ENCODE measurements at places on chromosomes 4 and X. TPM values are rescaled to one million over a fixed set of nuclear protein-coding genes. Genes with fewer than 3 reads are reported as not detected.

GRCh38 chrX:134551376-134552048 lies 91.5 kb downstream of the HPRT1 start:
- no peak for DNase-seq

DNA sequence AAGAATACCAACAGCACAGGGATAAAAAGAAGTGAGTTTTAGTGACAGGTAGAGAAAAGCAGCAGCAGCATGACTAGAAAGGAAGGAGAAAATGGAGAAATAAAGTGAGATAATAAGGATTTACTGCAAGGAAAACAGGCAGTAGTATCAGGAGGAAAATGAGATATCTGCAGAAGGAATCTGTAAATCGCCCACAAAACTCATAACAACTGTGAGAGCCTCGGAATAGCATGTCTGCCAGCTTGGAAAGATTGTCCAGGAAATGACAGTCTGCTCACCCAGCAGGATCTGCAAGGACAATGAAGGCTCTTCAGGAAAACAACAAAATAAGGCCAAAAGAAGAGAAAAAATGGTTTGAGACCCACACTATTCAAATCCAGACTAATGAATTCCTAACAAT lies 47.4 kb downstream of the CXXC4 start:
- DNase-seq: no peak

DNA sequence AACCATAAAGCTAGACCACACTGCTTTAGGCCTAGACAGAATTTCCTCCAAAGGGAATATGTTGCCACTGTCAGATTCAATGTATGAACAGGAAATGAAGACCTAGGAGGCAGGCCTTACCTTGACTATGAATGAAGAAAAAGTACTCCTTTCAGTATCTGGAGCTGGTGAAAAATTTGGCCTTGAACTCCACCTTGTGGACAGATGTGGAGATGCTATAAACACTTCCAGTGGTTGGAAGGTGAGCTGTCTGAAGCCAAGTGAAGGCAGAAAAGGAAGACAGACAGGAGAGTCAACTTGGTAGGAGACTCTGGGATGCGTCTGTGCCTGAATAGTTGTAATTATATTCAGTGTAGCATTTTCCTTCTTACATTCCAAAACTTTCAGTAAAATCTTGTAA lies 17.2 kb downstream of the SPIN3 start:
- DNase-seq: peak; percentile 28

DNA sequence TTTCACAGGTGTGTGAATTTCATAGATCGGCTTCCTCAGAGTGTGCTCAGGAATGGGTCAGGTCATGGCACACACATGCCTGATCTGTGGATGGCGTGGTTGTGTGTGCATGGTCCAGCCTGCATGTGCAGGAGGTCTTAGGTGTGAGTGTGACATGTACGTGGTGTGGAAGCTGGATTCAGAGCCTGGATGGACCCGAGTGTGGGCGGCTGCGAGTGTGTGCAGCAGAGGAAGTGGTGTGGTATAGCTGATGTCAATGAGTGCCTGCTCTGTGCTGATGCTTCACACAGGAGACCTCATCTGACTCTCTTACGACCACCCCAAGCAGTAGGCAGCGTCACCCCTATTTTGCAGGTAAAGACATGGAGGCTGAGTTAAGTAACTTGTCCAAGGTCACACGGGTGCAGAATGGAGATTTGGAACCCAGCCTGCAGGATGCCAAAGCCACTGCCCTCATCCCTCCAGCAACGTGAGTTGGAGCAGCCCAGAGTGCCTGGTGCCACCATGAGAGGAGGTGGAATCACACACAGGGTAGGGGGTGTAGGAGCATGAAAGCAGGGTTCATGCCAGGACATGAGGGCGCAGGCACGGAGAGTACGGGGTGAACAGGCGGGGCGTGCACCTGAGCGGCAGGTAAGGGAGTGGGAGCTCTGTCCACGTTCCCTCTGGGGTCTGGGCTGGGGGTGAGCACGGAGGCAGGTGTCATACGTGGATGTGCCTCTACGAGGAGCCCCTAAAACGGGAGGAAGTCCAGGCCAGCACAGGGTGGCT lies 24.2 kb upstream of the C4orf50 start:
- no peak for DNase-seq

DNA sequence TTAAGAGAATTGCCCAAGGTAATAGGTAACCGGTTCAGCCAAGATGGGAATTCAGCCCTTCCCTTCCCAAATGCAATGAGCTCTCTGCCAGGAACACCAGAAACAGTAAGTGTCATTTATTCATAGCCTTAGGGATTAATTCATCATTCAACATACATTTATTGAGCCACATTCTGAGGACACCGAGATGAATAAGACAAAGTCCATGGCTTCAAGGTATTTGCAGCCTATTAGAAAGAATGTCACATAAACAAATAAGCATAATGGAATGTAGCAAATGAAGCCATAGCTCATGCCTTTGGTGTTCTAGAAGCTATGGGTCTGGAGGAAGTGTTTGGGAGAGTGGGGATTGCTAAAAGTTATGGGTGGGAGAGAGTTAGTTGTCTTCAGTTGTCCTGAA lies 6.3 kb upstream of the TAB3 start:
- DNase-seq: no peak

GRCh38 chr4:106473515-106473914 lies 104.9 kb upstream of the GIMD1 start:
- no peak for DNase-seq

The GAGE12E gene
- not detected for polyA plus RNA-seq

The MAGEC1 gene
- polyA plus RNA-seq: not detected

Measured in forelimb muscle (tissue), 1 donor.